PC-3 (cell line): ENCODE measurements at places on chromosomes 2 and 18. TPM values are rescaled to one million over a fixed set of nuclear protein-coding genes. Genes with fewer than 3 reads are reported as not detected.

GRCh38 chr2:180258041-180258537 lies 251.0 kb upstream of the CWC22 start:
- peak; percentile 62 for DNase-seq

DNA sequence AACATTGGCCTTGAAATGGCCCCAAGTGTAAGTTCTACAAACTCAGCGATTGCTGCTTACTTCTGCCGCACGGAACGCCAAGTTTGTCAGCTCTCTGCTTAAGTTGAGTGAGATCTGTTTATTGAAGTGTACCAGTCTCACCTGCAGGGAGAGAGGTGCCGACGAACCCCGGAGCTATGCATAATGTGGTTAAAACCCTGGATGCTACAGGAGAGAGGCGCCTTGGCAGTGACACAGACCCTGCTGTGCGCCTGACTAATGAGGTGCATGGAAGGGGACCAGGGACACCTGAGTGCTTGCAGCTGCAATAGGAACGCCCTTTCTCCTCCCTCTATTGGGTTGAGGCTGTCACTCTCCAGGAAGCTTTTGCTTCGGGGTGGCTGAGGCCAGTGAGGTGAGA lies 979 bp downstream of the SLC9A2 start:
- peak; percentile 55 for DNase-seq

- DNase-seq, result no peak
These were observed 104.0 kb downstream of the ACAA2 start for GRCh38 chr18:49709347-49709690.

SOX11 gene
- total RNA-seq, result not detected in 2 replicates
